T follicular helper cell (primary cell): ENCODE measurements at places on chromosomes 16 and 17.

GRCh38 chr16:15704545-15704987 is 54.5 kb downstream of the NDE1 start:
- DNase-seq: peak; percentile 59

GRCh38 chr16:78155791-78156345 is 56.4 kb downstream of the WWOX start:
- DNase-seq: no peak

- no peak for DNase-seq
These were observed 23.5 kb downstream of the ZNF750 start for GRCh38 chr17:82816358-82816757.

GRCh38 chr16:88976366-88977017 is 515 bp downstream of the CBFA2T3 start:
- DNase-seq: no peak

DNA sequence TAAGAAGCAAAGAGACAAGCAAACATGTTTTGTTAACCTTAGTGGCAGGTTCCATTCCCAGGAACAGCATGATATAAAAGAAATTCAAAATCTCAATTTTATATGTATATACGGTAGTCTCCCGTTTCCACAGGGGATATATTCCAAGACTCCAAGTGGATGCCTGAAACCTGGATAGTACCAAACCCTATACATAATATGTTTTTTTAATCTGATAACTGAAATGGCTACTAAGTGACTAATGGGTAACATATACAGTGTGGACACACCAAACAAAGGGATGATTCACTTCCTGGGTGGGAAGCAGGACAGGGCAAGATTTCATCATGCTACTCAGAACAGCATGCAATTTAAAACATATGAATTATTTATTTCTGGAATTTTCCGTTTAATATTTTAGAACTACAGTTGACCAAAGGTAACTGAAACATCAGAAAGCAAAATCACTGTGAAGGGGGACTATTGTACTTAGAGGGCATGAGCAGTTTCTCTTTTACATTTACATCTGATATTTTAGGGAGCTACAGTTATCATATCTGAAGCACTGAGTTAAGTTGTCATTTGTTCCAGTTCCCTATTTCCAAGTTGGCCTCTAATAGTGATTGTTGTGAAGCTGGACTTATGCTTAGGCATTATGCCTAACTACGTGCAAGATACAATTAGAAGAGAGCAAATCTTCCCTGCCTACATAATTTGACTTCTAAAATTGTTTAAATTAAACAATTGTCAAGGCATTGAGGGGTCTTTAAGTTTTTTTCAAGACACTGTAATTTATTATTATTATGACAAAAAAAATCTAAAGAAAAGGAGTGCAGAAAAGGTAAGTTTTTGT is 34.1 kb upstream of the ABCA6 start:
- DNase-seq: no peak

DNA sequence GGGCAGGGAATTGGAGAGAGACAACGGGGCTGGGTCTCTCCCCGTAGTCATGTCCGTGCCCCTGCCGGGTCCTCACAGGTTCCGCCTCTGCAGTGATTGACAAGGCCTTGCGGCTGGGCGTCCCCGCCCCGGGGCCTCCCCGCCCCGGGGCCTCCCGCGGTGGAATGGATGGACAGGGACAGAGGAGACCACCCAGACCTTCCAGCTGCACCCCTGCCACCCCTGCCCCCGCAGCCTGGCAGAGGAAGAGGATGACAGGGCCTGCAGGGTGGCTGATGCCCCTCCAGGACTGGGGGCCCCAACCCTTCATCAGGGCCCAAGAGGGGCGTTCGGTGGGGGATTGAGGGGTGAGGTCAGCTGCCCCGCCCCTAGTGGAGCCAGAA is 216.4 kb upstream of the CIBAR2 start:
- DNase-seq: no peak

- DNase-seq: no peak
These were observed 9.6 kb downstream of the GPRC5B start for GRCh38 chr16:19874851-19875546.

DNA sequence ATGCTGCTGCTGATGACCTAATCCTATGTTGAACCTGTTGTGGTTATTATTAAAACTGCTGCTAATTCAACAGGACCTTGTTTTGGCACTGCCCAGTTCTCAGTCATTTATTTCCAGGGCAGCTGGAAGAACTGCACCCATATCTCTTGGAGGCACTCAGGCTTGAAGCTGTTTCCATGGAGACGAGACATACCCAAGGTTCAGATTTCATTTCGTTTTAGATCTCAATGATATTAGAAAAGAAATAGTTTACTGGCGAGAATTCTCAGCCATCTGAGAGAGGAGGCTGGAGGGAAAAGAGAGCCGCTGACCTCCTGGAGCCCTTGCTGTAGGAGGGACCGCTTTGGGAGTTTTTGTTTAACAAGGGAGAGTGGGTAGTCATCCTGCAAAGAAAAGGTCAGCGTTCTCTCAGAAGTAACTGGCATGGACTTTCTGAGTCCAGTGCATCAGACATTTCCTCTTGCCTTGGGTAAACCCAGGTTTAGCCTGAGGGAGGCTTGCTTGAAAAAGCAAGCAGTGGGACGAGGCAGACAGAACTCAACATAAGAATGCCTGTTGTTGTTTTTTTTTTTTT is 75.4 kb downstream of the YPEL2 start:
- no peak for DNase-seq

DNA sequence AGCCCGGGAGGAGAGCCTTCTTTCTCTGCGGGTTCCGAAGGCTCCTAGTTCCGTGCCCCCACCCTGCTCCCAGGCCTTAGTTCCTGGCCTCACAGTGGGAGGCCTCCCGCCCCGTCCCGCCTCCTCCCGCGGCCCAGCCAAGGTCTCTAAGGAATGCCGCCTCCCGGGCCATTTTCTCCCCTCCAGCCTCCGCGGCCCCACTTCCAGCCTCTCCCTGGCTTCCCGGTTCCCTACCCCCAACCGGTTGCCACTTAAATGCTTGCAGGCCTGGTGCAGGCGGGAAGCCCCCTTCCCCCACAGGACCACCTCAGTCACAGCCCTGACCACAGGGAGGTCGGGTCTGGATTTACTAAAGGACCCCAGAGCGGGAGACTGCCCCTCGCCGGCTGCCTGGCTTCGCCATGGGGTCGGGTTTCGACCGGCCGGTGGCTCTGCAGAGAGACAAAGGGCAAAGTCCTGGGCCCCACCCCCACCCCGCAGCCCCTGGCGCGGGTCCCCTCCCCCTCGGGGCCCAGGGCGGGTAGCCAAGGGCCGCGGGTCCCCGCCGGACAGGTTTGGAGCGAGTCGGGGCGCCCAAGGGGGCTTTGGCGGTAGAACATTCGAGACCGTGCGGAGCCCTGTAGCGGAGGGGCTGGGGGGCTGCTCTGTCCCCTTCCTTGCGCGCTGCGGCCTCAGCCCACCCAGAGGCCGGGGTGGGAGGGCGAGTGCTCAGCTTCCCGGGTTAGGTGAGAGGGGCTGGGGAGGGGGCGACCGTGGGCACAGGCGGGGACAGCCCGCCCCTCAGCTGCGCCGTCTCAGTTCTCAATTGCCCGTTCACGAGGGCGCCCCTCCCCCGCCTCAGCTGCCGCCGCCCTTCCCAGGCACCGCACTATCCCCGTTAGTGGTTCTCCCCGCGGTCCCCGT is 16.4 kb downstream of the IGF2BP1 start:
- no peak for DNase-seq

DNA sequence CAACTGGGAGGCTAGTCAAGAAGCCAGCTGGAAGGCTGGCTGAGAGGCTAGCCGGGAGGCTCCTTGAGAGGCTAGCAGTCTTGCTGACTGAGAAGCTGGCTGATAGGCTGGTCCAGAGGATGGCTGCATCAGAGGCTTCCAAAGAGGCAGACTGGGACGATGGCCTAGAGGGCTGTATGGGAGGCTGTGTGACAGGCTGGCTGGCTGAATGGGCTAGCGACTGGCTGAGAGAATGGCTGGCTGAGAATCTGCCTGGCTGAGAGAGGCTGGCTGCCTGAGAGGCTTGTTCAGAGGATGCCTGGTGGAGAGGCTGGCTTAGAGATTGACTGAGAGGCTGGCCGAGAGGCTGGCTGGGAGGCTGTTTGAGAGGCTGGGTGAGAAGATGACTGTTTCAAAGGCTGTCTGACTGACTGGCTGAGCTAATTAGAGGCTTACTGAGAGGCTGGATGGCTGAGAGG is 34.8 kb upstream of the ACSM2B start:
- no peak for DNase-seq
